ENCODE measurements at places on chromosomes 4 and X.

- DNase-seq: no peak
Measured at GRCh38 chr4:150382028-150382427, 199.9 kb upstream of the MAB21L2 start.

GRCh38 chrX:13051167-13051528 is 6.7 kb upstream of the FAM9C start:
- DNase-seq: no peak

DNA sequence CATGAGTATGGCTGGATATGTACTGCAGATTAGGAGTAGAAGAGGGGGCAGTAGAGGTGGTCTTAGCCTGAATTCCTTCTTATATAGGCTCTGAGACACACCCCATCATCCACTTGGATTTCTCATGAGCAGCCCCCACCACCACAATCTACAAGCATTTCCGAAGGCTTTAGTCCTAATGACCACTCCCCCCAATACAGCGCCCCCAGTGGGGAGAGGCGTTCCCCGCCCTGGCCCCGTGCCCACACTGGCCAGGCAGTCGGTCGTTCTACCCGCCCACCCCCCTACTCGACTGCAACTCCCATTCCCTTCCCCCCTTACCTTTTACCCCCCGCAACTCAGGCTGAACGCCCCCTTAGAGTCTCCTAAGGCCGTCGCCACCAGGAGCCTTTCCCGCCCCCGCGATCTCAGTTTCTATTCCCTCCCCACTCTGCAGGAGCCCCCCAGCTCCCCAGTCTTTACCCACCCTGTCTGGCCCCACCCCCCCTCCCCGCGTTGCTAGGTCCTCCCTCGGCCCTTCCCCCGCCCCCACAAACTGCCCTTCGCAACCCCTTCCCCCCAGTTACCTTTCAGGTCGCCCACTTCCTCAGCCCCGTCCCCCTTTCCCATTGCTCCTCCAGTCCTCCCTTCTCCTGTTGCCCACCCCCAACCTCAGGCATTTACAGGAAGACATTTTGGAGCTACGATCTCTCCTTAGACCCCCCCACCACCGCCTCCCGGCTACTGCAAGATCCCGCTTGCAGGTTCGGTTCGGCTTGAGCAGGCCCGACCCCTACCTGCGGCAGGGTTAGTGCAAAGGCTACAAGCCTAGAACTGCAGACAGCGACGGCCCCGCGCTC is 468 bp downstream of the ZMYM3 start:
- DNase-seq: peak; percentile 25

DNA sequence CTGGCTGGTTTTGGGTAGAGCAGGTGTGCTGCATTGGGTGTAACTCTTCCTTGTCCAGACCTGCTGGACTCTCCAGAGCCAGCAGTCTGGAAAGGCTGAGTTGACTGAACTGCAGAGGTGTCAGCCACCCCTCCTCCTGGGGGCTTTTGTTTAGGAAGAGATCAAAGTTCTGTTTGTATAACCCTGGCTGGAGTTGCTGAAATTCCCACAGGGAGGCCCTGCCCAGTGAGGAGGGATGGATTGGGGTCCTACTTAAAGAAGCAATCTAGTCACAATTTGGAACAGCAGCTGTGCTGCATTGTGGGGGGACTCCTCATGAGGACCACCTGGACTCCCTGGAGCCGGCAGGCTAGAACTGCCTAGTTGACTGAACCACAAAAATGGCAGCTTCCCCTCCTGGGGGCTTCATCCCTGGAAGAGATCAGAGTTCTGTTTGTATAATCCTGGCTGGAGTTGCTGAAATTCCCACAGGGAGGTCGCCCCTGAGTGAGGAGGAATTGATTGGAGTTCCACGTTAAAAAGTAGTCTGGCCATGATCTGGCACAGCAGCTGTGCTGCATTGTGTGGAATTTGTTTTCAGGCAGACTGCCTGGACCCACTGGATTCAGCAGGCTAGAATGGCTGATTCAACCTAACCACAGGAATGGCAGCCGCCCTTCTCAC is 264.9 kb upstream of the ZC4H2 start:
- no peak for DNase-seq

GRCh38 chr4:120088507-120088906 is 21.9 kb upstream of the MAD2L1 start:
- no peak for DNase-seq

- no peak for DNase-seq
Measured at GRCh38 chr4:152185786-152186550, 349.9 kb downstream of the FBXW7 start.

DNA sequence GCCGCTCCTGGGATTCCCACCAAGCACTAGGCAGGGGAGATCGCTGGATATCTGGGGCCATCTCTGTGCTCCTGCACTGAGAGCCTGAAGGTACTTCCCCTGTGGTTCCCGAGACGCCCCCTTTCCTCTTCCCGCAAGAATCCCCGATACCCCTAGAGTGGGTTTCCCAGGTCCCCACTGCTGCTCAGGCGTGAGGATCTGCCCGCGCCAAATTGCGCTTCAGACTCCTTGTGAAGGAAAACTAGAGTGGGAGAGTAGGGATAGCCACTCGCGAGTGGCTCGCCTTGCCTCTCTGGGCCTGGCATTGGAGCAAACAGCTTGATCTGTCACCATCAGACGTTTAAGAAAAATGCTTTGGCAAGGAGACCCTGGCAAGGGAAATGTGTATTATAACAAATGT is 1.5 kb downstream of the IL1RAPL2 start:
- no peak for DNase-seq

DNA sequence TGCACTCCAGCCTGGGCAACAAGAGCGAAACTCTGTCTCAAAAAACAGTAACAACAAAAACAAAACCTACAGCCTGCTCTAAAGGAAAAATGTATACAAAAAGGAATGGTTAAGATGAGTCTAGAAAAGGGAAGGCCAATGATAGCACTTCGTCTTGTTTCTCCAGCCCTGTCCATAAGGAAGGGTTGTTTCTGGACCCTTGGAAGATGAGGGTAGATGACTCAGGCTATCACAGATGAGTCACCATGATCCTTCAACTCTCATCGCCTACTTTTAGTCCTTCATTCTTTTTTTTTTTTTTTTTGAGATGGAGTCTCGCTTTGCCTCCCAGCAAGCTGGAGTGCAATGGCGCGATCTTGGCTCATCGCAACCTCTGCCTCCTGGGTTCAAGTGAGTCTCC is 8.8 kb downstream of the PLA2G12A start:
- DNase-seq: peak; percentile 20
